ENCODE measurements at places on chromosomes 13 and 19. TPM values are rescaled to one million over a fixed set of nuclear protein-coding genes. Genes with fewer than 3 reads are reported as not detected.

DNA sequence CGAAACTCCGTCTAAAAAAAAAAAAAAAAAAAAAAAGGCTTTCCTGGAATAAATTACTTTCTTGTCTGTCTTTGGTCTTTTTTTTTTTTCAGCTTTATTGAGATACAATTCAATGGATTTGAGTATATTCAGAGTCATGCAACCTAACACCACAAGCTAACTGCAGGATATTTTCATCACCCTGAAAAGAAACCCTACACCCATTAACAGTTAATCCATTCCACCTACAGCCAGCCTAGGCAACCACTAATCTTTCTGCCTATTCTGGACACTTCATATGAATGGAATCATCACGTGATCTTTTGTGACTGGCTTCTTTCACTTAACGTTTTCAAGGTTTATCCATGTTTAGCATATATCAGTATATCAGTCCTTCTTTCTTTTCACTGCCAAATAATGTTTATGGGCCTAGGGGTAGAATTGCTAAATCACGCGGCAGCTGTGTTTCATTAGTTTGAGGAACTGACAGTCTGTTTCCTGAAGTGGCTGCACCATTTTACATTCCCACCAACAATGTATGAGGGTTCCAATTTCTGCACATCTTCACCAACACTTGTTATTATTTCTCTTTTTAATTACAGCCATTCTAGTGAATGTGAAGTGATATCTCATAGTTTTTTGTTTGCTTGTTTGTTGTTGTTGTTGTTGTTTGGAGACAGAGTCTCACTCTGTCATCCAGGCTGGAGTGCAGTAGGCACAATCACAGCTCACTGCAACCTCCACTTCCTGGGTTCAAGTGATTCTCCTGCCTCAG lies 19.9 kb downstream of the LRFN3 start:
- peaks cover 32% of the 10 kb centered on the region for H3K27me3 ChIP-seq
- no peak overlapping the region for H3K27ac ChIP-seq
- no peaks in the 10 kb centered on the region for H3K36me3 ChIP-seq
- DNase-seq = no peak
- no peaks in the 10 kb centered on the region for H3K4me1 ChIP-seq

DNA sequence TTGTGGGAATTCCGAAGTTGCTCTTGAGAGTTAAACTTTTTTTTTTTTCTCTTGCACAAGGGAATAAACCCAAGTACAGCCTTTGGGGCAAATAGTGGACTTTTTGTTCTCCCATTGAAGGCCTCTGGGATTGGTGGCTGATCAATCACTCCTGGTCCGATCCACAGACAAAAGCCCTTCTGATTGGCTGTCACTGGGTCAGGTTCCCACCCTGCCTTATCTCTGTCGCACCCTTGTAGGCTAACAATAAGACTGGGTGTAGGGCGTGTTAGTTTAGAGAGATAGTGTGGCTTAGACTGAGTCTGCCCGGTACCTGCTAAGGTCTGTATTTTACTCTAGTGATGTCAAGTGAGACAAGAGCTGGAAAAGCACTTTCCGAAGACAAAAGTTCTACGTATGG lies 380.8 kb downstream of the NDFIP2 start:
- no peak overlapping the region for H3K4me3 ChIP-seq
- H3K4me1 ChIP-seq = no peaks in the 10 kb centered on the region
- no peak overlapping the region for H3K27ac ChIP-seq
- DNase-seq = no peak
- H3K36me3 ChIP-seq = no peaks in the 10 kb centered on the region

DNA sequence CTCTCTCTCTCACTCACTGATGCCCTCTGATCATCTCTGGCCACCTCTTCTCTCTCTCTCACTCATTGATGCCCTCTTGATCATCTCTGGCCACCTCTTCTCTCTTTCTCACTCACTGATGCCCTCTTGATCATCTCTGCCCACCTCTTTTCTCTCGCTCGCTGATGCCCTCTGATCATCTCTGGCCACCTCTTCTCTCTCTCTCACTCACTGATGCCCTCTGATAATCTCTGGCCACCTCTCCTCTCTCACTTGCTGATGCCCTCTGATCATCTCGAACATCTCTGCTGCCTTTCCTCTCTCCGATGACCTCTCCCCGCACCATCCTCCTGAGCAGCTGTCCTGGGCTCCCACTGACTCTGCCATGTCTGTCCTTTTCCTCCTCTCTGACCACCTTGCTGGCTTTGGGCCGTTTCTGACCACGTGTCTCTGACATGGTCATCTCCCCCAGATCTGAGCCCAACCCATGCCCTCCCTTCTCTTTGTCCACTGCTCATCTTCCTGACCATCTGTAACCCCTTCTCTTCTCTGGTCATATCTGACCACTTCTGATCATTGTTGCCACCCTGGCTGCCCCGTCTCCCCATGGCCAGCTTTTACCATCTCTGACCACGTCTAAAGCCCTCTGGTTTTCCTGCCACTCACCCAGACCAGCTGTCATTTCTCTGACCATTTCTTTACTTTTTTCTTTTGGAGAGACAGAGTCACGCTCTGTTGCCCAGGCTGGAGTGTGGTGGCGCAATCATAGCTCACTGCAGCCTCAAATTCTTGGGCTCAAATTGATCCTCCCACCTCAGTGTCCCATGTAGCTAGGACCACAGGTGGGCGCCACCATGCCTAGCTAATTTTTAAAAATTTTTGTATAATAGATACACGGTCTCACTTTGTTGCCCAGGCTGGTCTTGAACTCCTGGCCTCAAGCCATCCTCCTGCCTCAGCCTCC lies 2.4 kb downstream of the LRFN3 start:
- DNase-seq = no peak
- peaks cover 33% of the 10 kb centered on the region for H3K36me3 ChIP-seq
- H3K4me1 ChIP-seq = peaks cover 36% of the 10 kb centered on the region
- H3K27ac ChIP-seq = no peak overlapping the region

DNA sequence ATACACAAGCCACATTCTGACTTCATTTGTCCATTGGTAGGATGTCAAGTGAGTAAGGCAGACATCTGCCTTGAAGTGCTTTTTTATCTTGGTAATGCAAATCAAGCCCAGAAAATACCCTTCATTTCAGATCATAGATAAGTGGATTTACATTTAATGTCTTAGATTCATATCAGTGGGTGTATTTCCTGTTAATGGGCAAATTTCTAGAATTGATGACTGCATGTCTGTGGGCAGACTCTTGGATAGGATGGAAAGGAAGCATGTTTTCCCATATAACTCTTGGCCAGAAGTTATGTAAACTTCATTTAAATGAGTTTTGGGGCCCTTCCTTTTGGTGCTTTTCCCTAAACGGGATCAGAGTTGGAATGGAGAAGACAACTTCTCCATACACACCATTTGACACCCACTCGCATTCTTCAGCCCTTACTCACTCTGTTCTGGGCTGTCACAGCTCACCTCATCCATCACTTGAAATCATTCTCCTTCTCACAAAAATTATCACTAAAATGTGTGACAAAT lies 154.6 kb downstream of the FLT1 start:
- peaks cover 11% of the 10 kb centered on the region for H3K4me1 ChIP-seq
- no peak for DNase-seq
- no peak overlapping the region for H3K4me3 ChIP-seq
- no peaks in the 10 kb centered on the region for H3K27me3 ChIP-seq

Gene PALM3
- not detected for total RNA-seq
